CD4-positive, alpha-beta T cell treated with Interleukin-12 subunit alpha and Interleukin-12 subunit beta, for 1 hour (primary cell): ENCODE measurements at places on chromosomes 6 and 20.

DNA sequence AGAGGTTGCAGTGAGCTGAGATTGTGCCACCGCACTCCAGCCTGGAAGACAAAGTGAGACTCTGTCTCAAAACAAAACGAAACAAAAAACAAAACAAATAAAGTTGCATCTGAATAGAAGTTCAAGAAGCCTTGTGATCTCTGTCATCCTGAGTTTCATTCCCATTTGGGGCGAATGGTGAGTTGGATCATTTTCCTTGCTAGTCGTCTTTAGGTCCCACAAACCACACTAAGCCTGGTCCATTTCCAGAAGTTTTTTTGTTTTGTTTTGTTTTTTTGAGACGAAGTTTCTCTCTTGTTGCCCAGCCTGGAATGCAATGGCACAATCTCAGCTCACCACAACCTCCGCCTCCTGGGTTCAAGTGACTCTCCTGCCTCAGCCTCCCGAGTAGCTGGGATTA, 33.8 kb downstream of the ZNF217 start:
- DNase-seq = no peak

- no peak for DNase-seq
These were observed 115.2 kb upstream of the HMGCLL1 start for GRCh38 chr6:55694148-55694547.

DNA sequence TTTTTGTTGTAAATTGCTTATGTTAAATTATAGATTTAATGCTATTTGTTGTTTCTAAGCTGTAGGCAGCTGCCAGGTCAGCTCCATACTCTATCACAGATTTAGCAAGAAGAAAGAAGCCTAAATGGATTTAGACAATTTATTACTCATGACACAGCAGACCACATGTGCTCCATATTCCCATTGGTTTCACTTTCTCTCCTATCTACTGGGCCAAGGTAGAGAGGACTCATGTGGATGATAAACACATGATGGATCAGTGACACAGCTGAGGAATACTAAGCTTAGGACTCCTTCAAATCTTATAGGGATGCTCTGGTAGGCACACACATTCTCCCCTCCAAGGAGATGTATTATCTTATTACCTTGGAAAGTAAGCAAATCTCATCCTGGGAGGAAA, 553.0 kb upstream of the ADGRB3 start:
- DNase-seq = no peak

- no peak for DNase-seq
These were observed 1813.6 kb upstream of the DEFB115 start for GRCh38 chr20:29443819-29444218.

DNA sequence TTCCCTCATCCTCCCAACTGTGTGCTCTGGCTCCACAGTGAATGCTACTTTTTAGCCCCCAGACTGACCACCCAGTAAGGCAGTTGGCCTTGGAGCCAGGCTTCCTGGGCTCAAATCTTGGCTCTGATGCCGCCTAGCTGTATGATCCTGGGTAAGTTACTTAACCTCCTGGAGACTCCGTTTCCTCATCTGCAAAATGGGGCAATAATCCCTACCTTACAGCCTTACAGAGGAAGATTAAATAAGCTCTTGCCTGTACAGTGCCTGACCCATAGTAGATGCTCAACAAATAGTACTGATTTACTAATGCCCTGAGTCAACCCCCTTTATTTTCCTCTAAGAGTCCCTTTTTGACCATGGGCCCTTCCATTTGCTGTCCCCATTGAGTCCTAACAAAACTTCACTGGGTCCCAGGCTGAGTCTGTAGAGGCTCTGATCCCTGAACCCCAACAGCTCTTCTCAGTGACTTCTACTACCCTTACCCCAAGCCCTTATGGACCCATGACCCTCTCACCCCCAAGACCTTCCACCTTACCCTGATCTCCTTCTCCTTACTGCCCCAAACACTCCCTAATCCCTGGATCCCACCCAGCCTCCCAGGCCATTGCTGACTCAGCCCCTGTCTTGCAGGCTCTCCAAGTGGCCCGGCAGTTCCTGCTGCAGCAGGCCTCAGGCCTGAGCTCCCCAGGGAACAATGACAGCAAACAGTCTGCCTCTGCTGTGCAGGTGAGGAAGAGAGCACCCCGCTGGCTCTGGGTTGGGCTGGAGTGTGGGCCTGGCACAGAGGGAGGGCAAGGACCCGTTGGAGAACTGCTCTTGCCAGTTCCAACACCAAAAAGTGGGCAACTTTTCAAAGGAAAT, 31.4 kb downstream of the FOXP4 start:
- no peak for DNase-seq

DNA sequence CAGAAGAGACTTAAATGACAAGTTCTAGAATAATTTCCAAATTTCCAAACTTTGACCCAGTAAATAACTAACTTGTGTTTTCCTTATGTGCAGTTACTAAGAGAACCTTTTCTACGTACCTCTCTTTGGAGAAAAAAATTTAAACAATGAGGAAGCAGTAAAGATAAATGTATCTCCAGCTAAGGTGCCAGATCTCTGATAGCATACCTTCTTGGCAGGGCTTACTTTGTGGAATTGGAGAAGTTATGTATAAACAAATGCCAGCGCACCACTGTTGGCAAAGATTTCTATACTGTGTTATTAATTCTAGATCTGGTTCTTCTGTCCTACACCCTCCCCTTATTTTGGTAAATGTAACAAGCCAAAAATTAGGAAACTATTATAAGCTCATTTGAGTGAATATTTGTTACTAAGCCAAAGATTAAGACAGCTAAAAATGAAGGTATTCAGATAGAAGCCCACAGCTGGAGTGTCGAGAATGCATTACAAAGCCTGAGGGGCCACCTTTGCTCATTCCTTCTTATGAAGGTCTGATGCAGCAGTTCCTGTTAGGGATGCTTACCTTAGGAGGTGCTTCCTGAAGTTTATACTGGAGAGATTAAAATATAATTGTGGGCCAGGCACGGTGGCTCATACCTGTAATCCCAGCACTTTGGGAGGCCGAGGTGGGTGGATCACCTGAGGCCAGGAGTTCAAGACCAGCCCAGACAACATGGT, 373.1 kb upstream of the SOX4 start:
- DNase-seq = no peak
